ENCODE measurements at places on chromosomes 7 and 10. TPM values are rescaled to one million over a fixed set of nuclear protein-coding genes. Genes with fewer than 3 reads are reported as not detected.

DNA sequence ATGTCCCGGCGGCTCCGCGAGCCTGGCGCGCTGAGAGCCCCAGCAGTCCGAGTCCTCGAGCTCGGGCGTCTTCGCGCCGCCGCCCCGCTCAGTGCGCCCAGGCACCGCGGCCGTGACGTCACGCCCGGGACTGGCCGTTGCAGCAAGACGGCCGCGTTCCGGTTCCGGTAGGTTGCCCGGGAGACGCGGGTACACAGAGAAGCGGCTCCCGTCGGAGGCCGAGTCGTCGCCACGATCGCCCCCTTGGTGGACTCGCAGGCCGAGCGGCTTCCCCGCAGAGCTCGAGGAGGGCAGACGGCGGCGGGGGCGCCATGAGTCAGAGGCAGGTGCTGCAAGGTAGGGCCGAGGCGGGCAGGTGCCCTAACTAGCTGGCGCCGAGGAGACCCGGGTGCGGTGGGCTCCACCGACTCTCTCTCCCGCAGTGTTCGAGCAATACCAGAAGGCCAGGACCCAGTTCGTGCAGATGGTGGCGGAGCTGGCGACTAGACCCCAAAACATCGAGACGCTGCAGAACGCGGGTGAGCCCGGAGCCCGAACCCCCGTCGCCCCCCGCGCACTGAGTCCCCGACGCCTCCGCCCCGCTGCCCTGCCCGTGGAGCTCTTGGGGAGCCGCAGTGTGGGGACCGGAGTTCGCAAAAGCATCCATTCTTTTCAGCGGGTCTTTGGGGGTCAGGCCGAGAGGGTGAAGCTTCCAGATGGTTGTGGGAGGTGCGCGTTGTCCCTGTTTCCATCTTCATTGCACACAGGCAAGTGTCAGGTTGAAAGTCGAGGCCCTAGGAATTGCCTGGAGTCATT is at the start of gene SPAG6:
SPAG6 (plus strand) TSS at position 196 of the 795 bp plus-strand sequence; CDS start at position 312, 116 bp downstream.
- peak; percentile 48 for DNase-seq

- DNase-seq, result no peak
Observed at GRCh38 chr7:7911369-7912123, 57.0 kb upstream of the GLCCI1 start.

- DNase-seq, result no peak
Observed at GRCh38 chr7:55181762-55182161, 162.9 kb downstream of the EGFR start.

GRCh38 chr10:6621536-6621935 is 41.5 kb upstream of the PRKCQ start:
- no peak for DNase-seq

DNA sequence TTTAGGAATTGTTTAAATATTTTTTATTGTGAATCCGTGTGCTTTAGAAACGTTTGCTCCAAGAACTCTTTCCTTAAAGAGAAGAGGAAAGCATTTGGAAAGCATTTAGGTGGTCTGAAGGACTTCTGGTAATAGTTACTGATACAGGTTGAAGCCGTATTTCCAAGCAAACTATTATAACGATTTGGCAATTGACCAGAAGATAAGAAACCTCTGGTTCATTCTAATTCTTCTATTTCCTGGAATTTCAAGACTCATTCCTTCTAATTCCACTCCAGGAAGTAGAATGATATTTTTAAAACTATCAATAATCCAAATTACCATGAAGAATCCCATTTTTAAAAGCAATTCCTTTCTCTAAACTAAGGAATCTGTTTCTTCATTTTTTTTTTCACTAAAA is 158.9 kb upstream of the AGR3 start:
- DNase-seq, result no peak

DNA sequence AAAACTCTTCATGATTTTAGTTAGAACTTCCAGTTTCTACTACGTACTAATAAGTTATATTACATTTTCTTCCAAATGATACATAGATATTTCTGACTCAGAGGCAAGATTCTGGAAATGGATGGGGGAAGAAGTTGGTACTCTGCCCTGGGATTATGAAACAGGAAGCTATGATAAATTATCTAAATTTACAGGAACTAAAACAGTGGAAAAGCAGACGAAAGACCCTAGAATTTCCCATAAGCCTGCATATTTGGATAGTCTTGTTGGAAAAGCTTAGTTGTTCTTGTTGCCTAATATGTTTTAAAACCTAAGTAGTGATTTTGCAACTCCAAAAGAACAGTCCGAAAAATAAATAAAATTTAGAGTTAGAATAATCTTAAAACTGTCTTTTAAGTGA is 21.8 kb downstream of the CFAP69 start:
- DNase-seq, result no peak

GRCh38 chr10:121032460-121032859 is 181.3 kb downstream of the WDR11 start:
- no peak for DNase-seq

DNA sequence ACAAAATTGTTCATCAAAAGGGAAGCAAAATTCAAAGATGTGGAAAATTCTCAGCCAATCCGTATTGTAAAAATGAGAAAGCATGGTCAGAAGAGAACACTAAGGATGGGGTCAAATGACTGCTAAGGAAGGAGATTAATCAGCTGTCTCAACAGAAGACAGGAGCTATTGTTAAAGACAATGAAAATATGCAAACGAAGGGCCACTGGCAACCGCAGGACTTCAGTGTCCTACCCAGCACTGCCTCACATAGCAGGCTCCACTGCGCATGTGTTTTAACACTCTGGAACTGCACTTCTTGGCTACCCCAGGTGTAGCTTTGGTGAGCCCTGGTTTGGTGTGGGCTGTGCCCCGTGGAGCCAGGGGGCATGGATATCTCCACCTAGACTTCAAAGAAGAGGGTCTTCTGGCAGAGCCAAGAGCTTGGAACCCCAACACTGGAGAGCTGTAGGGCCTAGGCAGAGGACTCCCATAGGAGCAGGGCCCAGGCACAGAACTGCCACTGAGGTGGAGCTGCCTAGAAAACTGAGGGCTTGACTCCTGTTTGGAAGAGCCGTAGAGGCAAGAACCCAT is 176.2 kb upstream of the GDF10 start:
- no peak for DNase-seq

DNA sequence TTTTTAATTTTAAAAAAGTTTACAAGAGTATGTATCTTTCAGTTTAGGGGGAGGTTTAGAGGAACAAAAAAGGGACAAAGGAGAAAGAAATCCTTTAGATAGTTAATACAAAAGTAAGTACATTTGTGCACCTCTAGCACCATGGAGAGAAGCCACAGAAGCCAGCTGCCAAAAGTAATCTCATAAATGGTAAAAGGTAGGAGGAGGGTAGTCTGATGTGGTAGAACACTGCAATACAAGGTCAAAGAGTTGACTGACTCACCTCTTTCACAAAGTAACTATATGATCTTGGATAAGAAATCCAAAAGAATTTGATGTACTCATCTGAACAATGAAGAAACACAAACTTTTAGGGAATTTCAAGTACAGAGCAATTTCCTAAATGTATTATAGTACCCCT is 68.1 kb downstream of the CNOT4 start:
- DNase-seq, result no peak

FAM131B gene
- polyA plus RNA-seq, result 0.68 TPM

ABCB4 gene
- polyA plus RNA-seq, result 1.0 TPM

PROSER2 gene
- 17.8 TPM for polyA plus RNA-seq

All from thymus (tissue), 14 donors.